ENCODE measurements at places on chromosomes 12 and 14. TPM values are rescaled to one million over a fixed set of nuclear protein-coding genes. Genes with fewer than 3 reads are reported as not detected.

DNA sequence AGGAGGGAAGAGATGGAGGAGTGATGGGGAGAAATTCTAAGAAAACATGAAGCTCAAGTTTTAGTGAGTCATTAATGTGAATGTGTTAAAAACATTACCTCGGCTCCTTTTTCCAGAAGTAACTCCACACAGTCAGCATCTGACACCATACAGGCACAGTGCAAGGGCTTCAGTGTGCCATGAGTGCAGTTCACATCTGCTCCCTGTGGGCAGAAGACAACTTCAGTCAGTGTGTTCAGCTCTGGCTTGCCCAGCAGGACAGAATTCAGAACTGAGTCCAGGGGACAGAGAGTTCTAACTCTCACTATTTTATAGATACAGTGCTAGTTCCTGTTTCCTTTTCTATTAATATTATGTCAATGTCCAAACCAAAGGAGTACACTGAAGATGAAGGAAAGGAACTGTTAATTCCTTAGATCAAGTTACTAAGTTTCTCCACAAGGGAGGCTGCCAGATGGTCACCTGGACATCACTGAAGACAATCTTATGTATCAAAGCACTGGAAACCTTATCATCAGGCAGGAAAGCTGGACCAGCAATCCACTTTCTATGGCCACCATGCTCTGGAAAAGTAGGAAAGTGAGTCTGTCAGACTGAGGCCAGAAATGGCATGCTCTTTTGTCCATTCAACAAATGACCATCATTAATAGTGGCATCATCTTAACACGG lies 6.1 kb downstream of the ASB8 start:
- no peaks in the 10 kb centered on the region for H3K4me1 ChIP-seq
- peaks cover 32% of the 10 kb centered on the region for H3K36me3 ChIP-seq
- H3K4me3 ChIP-seq = no peak overlapping the region
- no peaks in the 10 kb centered on the region for H3K27me3 ChIP-seq

DNA sequence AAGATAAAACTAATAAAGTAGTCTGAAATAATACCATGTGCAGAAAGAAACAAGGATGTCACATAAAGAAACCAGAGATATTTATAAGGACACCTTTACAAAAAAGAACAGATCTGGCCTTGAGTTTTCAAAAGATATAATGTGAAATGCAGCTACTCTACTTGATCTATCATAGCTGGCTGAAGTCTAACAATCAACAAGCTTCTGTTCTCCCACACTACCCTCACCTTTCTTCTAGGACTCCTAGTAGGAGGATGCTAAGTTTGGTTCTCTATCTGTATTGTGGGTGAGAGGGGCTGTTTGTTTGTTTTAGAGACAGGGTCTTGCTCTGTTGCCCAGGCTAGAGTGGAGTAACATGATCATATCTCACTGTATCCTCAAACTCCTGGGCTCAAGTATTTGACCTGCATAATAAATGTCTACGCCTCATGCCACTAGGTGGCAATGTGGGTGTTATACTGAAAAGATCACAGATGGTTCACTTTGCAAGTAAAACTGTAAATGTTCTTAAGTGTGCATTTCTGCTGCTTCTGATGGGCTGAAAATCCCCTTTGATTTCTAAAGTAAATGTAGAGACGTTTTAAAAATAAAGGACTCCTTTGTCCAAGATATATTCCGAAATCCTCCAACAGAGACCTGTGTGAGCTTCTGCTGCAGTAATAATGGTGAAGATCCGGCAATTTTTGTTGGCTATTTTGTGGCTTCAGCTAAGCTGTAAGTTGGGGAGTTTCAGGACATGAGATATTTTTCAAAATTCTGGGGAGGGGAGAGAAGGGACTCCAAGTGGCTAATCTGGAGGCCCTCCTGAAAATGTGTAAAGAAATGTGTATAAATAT lies 269.3 kb downstream of the DAD1 start:
- H3K36me3 ChIP-seq = no peaks in the 10 kb centered on the region
- peaks cover 15% of the 10 kb centered on the region for H3K27me3 ChIP-seq
- DNase-seq = peak; percentile 61
- H3K4me1 ChIP-seq = no peaks in the 10 kb centered on the region
- no peak overlapping the region for H3K4me3 ChIP-seq

- peaks cover 33% of the 10 kb centered on the region for H3K4me1 ChIP-seq
- H3K4me3 ChIP-seq = no peak overlapping the region
- H3K27ac ChIP-seq = peak overlapping the region; percentile 92
Observed at GRCh38 chr12:6372403-6373003, 2.9 kb downstream of the SCNN1A start.

DNA sequence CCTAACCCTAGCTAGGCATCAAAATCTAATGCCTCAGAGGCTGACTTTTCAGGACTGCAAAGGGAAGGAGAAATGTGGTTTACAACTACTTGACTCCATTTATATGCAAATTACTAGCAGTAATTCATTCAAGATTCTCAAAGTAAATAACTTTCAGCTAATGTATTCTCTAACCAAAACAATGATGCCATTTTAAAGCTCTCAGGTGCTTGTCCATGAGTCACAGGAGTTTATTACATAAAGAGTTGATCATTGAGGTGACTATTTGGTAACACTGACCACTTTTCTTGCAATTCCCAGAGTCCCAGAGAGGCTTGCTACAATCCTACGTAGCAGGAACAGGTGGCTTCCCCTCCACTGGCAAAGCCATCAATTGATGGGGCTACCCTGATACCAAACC lies 109.0 kb upstream of the SLC35F4 start:
- DNase-seq = no peak
- H3K36me3 ChIP-seq = no peaks in the 10 kb centered on the region
- H3K4me1 ChIP-seq = no peaks in the 10 kb centered on the region
- H3K27ac ChIP-seq = no peak overlapping the region
- H3K4me3 ChIP-seq = no peak overlapping the region
- no peaks in the 10 kb centered on the region for H3K27me3 ChIP-seq

DNA sequence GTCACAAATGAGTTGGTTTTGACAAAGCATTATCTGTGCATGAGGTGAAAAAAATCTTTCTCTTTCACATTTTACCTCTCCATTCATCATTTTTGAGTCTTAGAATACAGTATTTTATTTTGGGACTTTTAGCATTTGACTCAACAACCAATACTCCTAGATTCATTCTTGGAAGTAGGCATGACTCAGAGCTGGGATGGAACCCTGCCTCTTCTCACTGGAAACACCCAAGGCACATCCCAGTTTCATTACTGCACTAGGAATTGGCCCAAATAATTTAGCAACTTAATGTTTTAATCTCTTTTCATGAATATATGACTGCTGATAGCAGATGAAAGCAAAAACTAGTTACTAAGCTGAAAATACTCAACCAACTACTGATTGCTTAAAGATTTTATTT lies 3.3 kb upstream of the PDZRN4 start:
- H3K27ac ChIP-seq = no peak overlapping the region
- no peaks in the 10 kb centered on the region for H3K4me1 ChIP-seq
- DNase-seq = no peak
- H3K27me3 ChIP-seq = peaks cover 29% of the 10 kb centered on the region
- no peaks in the 10 kb centered on the region for H3K36me3 ChIP-seq

DNA sequence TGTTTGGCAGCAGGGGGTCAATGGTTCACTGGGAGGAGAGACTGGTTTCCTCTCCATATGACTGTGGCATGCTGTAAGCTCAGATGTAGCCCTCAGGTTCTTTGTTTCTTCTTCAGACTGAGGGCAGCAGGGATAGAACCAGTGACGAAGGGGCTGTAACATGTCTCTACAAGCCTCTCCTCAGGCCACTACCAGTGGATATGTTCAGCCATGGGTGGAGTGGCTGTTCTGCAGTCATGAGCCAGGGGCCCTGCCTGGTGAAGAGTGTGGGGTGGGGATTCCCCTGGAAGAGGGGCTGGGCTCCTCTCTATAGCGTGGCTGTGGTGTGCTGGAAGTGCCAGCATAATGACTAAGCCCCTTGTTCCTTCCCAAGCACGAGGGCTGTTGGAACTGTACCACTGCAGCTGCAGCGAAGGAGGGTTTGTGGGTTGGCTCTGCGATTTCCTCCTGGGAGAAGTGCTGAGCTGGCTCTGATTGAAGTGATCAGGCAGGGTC lies 55.8 kb downstream of the CMAS start:
- H3K36me3 ChIP-seq = no peaks in the 10 kb centered on the region
- peaks cover 8% of the 10 kb centered on the region for H3K4me1 ChIP-seq
- DNase-seq = peak; percentile 89
- H3K27ac ChIP-seq = no peak overlapping the region
- H3K4me3 ChIP-seq = no peak overlapping the region

- H3K27ac ChIP-seq = no peak overlapping the region
- no peak overlapping the region for H3K4me3 ChIP-seq
- peaks cover 20% of the 10 kb centered on the region for H3K36me3 ChIP-seq
- peaks cover 31% of the 10 kb centered on the region for H3K4me1 ChIP-seq
Observed at GRCh38 chr14:92584220-92584619, 70.6 kb downstream of the RIN3 start.

- H3K4me1 ChIP-seq = peaks cover 8% of the 10 kb centered on the region
- no peak for DNase-seq
- H3K4me3 ChIP-seq = no peak overlapping the region
- no peak overlapping the region for H3K27ac ChIP-seq
- no peaks in the 10 kb centered on the region for H3K36me3 ChIP-seq
- peaks cover 44% of the 10 kb centered on the region for H3K27me3 ChIP-seq
Observed at GRCh38 chr12:62761658-62762057, 173.3 kb downstream of the PPM1H start.

- H3K36me3 ChIP-seq = no peaks in the 10 kb centered on the region
- H3K4me1 ChIP-seq = no peaks in the 10 kb centered on the region
- no peak overlapping the region for H3K27ac ChIP-seq
- H3K4me3 ChIP-seq = no peak overlapping the region
- no peaks in the 10 kb centered on the region for H3K27me3 ChIP-seq
Observed at GRCh38 chr12:108119126-108119973, 9.7 kb upstream of the WSCD2 start.

DNA sequence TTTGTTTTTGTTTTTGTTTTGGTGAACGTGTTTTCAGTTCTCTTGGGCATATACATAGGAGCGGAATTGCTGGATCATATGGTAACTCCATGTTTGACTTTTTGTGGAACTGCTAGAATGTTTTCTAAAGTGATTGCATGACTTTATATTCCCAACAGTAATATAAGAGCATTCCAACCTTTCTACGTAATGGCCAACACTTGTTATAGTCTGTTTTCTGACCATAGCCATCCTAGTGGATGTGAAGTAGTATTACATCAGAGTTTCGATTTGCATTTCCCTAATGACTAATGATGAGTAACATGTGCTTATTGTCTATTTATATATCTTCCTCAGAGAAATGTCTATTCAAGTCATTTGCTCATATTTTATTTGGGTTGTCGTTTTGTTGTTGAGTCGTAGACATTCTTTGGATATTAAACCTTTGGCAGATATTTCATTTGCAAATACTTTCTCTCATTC lies 268.7 kb downstream of the AEBP2 start:
- H3K4me3 ChIP-seq = no peak overlapping the region
- peak; percentile 93 for DNase-seq
- H3K4me1 ChIP-seq = peaks cover 13% of the 10 kb centered on the region
- no peaks in the 10 kb centered on the region for H3K36me3 ChIP-seq
- H3K27me3 ChIP-seq = no peaks in the 10 kb centered on the region
- no peak overlapping the region for H3K27ac ChIP-seq

DNA sequence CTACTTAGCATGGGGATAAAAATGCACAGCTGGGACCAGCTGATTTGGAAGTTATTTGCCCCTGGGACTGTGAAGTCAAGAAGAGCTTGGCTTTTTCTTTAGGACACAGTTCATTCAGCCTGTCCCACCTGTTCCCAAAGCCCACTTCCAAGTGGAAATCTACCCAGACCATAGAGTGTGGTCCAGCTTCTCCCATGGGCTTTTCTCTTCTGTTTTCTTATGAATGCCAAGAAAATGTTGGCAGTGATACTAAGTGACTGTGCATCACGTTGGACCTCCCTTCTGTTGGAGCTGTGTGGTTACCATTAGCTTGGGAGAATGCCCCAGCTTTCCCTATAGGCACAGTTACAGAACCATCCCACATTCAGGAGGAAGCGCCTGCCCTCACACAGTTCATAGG lies 89.4 kb downstream of the NT5DC3 start:
- no peak overlapping the region for H3K4me3 ChIP-seq
- H3K36me3 ChIP-seq = no peaks in the 10 kb centered on the region
- no peaks in the 10 kb centered on the region for H3K4me1 ChIP-seq
- peak; percentile 7 for DNase-seq
- no peaks in the 10 kb centered on the region for H3K27me3 ChIP-seq
- H3K27ac ChIP-seq = no peak overlapping the region

DNA sequence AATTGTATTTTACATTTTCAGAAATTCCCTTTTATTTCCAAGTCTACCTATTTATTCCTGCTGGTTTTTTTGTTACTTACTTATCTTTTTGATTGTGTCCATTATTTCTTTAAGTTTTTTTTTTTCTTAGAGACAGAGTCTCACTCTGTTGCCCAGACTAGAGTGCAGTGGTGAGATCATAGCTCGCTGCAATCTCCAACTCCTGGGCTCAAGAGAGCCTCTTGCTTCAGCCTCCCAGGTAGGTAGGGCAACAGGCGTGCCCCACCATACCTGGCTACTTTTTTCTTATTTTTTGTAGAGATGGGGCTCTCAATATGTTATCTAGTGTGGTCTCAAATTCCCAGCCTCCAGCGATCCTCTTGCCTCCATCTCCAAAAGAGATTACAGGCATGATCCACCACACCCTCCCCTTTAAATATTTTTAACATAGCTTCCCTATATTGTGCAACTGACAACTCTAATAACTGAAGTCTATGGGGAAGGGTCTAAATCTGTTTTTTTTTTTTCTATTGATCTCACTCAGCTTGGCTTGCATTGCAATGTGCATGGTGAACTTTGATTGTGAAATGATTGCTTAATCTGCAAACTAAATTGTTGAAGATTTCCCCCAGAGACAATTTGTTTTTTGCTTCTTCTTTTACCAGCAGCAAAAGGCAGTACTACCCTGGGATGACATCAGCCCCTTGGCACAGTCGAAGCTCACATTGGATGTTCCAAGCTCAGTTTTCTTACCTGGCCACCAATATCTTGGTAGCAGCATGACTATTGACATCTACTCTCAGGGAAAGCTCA lies 25.7 kb upstream of the COCH start:
- no peak overlapping the region for H3K4me3 ChIP-seq
- H3K27me3 ChIP-seq = peaks cover 5% of the 10 kb centered on the region
- no peak for DNase-seq

- H3K4me3 ChIP-seq = peak overlapping the region; percentile 95
- peaks cover 15% of the 10 kb centered on the region for H3K4me1 ChIP-seq
- H3K27ac ChIP-seq = peak overlapping the region; percentile 99
- DNase-seq = peak; percentile 92
- H3K27me3 ChIP-seq = no peaks in the 10 kb centered on the region
Observed at GRCh38 chr14:35403603-35404448, 723 bp downstream of the NFKBIA start.

DNA sequence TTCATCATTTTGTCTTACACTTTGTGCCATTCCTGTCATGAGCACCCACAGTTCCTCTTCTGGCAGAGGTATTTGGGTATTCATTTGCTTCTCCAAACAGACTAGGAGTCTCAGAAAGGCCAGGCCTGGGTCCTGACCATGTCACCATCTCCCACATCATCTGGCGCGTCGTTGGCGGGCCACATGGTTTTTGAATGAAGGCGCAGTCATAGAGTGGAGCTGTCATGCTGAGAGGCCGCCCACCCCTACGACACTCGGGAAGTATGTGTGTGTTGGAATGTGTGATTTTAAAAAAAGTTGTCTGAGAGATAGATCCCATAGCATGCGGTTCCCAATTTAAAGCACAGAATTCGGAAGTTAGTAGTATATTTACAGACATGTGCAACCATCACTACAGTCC lies 15.6 kb upstream of the TTC7B start:
- H3K27me3 ChIP-seq = peaks cover 4% of the 10 kb centered on the region
- H3K27ac ChIP-seq = no peak overlapping the region
- H3K4me3 ChIP-seq = no peak overlapping the region

TMEM253 gene
- not detected for polyA plus RNA-seq

ZFHX2 gene
- polyA plus RNA-seq = 0.53 TPM

MIP gene
- not detected for polyA plus RNA-seq

DBX2 gene
- not detected for polyA plus RNA-seq
